ENCODE measurements at places on chromosomes 3 and 15. TPM values are rescaled to one million over a fixed set of nuclear protein-coding genes. Genes with fewer than 3 reads are reported as not detected.
A peak's percentile ranks its signal among the peaks of the same experiment; 100 is the strongest.

The CYP1A2 gene
- not detected for total RNA-seq

The CD96 gene
- total RNA-seq: 60.5 TPM

GRCh38 chr15:90914305-90915080 lies 11.4 kb downstream of the MAN2A2 start:
- DNase-seq: no peak

DNA sequence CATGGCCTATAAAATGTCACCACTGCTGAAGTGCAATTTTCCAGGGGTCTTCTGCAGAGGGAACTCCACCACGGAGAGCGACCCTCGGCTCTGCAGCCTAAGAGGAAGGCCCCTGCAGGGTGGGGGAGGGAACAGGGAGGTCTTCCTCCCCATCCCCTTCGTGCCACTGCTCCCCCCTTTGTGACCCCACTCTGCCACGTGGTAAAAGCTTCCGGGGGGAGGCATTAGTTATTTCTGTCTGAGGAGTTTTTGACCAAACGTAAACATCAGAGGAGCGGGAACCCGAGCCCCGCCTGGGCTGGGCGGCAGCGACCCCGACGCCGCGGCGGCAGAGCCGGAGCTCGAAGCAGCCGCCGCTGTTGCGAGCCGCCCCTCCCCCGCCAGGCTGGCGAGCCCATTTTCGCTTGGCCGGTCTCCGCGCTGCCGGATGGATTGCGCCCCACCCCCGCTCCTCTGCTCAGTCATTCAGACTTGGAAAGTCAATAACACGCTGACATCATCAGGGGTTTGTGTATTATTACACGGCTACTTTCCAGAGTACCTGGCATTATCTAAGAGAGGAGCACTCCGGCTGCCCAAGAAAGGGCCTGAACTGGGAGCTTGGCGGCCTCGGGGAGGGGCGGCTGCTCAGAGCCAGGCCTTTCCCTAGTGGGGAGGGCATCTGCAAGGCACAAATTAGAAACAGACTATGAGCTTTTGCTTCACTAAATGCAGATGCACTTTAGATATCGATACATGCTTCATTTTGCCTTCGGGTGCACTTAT lies 162.5 kb upstream of the TBL1XR1 start:
- peak; percentile 98 for DNase-seq

DNA sequence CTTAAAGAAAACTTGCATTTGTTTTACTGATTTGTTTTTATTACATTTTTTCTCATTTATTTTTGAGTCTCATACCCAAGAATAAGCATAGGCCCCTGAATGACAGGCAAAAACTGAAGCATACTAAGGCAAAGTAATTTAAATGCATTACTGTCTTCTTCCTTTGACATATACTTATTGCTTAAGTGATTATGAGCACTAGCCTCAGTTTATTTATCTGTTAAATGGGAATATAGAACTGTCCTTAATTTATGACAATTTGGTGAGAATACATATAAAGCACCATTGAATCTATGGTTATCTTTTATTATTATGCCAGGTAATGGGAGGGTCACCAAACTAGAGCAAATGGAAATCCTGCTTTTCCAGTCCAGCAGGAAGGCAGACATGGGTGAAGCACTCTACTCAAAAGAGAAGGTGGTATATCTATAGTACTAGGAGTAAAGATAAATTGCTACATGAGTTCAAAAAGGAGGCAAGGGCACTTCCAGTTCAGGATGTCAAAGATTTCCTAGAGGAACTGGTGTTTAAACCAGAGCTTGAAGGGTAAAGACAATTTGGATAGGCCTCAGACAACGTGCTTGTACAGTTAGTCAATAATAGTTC lies 435.0 kb downstream of the FOXP1 start:
- no peak for DNase-seq

GRCh38 chr3:167821248-167821805 lies 85.8 kb downstream of the SERPINI1 start:
- no peak for DNase-seq

- DNase-seq: no peak
Measured at GRCh38 chr3:62718011-62718410, 157.2 kb downstream of the CADPS start.

GRCh38 chr15:92655178-92655995 lies at the start of gene FAM174B:
FAM174B (minus strand) TSS chr15:92655775.
- peak; percentile 68 for DNase-seq

GRCh38 chr3:168001244-168001643 lies 94.5 kb downstream of the GOLIM4 start:
- no peak for DNase-seq

DNA sequence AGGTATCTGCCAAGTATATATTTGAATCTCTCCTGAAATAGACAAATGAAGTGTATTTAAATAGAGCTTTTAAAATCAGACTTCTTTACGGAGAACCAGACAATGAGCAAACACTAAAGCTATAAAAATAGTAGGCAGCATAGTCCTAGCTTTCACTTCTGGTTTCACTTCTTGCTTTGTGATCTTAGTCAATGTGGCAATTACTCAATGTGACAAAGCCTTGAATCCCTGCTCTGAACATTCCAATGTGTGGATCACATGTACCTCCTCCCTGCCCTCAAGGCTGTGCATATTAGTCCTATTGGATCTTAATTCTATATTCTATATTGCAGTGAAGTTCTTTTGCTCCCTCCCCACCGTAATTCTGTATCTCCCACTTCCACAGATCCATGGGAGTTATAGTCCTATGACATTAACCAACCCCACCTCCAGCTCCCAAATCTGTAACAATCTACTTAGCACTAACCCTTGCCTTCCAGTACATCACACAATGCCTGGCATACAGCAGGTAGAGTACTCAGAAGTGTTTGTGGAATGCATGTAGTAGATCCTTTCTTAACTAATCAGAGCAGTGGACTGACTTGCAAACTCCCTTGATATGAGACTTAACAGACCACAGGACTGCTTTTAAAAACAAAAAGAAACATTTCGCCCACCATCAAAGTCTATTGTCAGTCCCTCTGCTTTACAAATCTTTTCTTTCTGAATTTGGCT lies 24.3 kb upstream of the CP start:
- peak; percentile 58 for DNase-seq
